ENCODE measurements at places on chromosomes 1 and 21.
A peak's percentile ranks its signal among the peaks of the same experiment; 100 is the strongest.

- no peak for DNase-seq
Measured at GRCh38 chr21:18655931-18656330, 252.3 kb upstream of the TMPRSS15 start.

GRCh38 chr1:32858791-32859190 lies 11.9 kb downstream of the FNDC5 start:
- DNase-seq: no peak

DNA sequence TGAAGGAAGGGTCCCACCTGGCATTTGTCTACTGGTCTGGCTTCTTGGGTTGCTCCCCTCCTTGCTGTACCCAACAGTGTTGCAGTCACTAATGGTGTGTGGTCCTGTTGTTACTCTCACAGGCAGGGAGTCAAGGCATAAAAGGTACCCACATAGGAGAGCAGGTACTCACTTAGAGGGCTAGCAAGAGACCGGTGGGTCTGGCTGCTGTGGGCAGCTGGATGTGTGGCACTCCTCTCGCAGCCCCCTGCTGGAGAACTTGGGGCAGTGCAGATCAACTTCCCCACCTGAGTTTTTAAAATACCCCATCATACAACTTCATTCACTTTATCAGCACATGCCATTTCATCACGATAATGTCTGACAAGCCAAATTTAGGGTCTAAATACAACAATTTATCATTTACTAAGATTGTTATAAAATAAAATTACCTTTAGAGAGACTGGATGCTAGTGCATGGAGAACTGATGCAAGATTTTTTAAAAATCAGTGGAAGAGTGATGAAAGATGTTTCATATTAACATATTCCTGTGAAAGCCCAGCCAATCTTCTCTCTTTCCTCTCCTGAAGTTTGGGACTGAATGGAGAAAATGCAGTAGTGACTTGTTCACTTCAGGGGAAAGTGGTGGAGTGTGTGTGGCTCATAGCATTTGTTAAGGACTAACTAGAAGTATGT lies 42.8 kb downstream of the ACP6 start:
- DNase-seq: peak; percentile 67

DNA sequence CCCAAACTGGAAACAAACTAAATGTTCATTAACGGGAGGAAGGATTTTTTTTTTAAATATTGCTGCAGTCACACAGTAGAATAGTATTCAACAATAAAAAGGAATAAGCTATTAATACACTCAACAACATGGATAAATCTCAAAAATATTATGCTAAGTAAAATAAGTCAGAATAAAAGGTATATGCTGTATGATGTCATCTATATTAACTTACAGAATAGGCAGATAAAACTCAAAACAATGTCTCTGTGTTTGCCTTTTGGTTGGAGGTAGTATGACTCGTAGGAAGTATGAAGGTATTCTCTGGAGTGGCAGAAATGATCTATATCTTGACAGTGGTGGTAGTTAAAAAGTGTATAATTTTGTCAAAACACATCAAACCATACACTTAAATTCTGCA lies 6.1 kb upstream of the ST6GALNAC5 start:
- DNase-seq: no peak

GRCh38 chr1:154557939-154558719 lies at the start of gene UBE2Q1:
Gene UBE2Q1, minus strand, starts transcription at chr1:154558662. Its CDS starts 109 bp downstream, at chr1:154558553.
- DNase-seq: no peak

DNA sequence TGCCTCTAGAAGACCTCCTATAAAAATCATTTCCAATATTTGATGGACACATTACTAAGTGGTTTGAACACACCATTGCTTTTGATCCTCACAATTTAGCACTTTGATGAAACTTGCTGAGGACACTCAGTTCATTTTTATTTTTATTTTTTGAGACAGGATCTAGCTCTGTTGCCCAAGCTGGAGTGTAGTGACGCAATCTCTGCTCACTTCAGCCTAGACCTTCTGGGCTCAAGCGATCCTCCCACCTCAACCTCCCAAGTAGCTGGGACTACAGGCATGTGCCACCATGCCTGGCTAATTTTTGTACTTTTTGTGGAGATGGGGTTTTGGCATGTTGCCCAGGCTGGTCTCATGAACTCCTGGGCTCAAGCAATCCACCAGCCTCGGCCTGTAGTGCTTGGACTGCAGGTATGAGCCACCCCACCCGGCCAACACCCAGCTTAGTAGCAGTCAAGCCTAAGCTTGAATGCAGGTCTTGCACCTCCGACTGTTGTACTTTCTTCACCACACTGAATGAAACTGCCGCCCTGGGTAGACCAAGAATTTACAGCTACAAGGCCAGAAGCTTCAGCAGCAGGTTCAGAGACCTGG lies 24.8 kb upstream of the ATP2B4 start:
- no peak for DNase-seq

GRCh38 chr1:29398431-29398830 lies 162.1 kb downstream of the PTPRU start:
- no peak for DNase-seq

GRCh38 chr1:244409701-244410100 lies 42.0 kb downstream of the ADSS2 start:
- no peak for DNase-seq

- peak; percentile 74 for DNase-seq
Measured at GRCh38 chr1:218351391-218352074, 6.4 kb downstream of the TGFB2 start.

GRCh38 chr1:43271186-43272118 lies 1.7 kb downstream of the TMEM125 start:
- no peak for DNase-seq

DNA sequence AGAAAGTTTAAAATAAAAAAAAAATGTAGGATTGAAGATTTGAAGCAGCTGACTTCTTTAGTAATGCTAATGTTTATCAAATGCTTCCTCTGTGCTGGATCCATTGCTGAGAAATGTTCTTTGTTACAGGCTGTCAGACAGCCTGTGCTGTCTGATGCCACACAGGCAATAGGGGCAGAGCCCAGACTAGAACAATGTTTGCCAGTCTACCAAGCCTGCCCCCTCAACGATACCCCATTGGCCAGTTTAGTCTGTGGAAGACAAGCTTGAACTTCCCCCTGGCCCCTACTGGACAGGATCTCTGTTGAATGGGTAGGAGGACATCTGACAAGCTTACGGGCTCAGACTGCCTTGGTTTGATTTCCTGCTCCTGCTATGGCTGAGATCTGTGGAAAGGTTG lies 79.4 kb downstream of the PAPPA2 start:
- DNase-seq: no peak

GRCh38 chr1:5991381-5992025 lies 722 bp downstream of the NPHP4 start:
- DNase-seq: peak; percentile 60

GRCh38 chr1:159444511-159444910 lies 5.0 kb downstream of the OR10J1 start:
- DNase-seq: no peak
